Aorta (tissue), 5 donors: ENCODE measurements at places on chromosomes 2 and 18. TPM values are rescaled to one million over a fixed set of nuclear protein-coding genes. Genes with fewer than 3 reads are reported as not detected.

DNA sequence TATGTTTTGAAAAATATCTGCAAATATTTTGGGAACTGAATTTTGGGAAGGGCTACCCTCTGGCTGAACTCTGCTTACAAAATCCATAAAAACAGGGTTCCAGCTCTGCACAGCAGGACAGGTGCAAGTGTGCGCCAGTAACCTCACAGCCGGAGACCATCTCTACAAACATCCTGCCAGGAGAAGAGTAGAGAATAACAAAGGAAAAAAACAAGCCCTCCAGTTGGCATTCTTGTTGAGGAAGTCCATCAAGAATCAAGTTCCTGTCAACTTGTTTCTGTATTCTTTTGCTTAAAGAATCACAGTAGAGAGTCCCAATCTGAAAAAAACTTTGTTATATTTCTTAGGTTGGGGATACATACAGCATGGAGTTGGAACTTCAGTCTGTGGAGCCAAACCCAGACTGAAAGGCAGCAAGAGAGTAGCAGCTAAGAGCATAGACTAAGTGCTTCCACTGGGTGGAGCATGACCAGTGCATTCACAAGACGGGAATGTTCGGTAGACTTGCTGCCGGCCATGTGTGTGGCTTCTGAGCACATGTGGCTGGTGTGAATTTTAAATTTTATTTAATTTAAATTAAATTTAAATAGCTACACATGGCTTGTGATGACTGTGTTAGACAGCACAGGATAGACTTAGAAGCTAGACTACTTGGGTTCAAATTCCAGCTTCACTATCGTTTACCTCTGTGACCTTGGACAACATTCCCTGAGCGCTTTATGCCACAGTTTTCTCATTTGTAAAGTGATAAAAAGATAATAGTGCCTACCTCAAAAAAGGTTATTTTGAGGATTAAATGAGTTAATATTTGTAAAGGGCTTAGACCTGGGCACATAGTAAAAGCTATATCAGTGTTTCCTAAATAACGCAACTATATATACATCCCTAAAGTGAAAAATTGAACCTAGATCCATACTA lies 41.9 kb downstream of the SPTBN1 start:
- no peaks in the 10 kb centered on the region for H3K27me3 ChIP-seq
- no peak overlapping the region for H3K4me3 ChIP-seq
- no peaks in the 10 kb centered on the region for H3K4me1 ChIP-seq
- DNase-seq: no peak

DNA sequence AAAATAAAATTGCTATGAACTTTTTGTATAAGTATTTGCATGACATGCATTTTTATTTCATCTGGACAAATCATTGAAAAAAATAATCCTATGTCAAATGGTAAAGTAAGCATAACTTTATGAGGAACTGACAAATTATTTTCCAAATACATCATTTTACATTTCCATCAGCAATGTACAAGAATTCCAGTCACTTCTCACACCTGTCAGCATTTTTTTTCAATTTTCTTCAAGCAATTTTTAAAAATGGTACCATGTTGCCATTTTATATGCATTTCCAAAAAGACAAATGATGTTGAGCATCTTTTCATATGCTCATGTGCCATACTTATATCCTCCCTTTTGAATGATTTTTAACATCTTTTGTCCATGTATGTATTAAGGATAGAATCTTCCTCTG lies 961.7 kb upstream of the PIK3C3 start:
- DNase-seq: no peak
- no peaks in the 10 kb centered on the region for H3K4me1 ChIP-seq
- H3K4me3 ChIP-seq: no peak overlapping the region
- no peaks in the 10 kb centered on the region for H3K36me3 ChIP-seq
- no peak overlapping the region for H3K27ac ChIP-seq

- no peak for DNase-seq
- no peaks in the 10 kb centered on the region for H3K36me3 ChIP-seq
- no peak overlapping the region for H3K4me3 ChIP-seq
- no peak overlapping the region for H3K27ac ChIP-seq
Observed at GRCh38 chr2:118697781-118698180, 149.7 kb downstream of the EN1 start.

- no peak overlapping the region for H3K4me3 ChIP-seq
- no peak overlapping the region for H3K27ac ChIP-seq
- H3K4me1 ChIP-seq: no peaks in the 10 kb centered on the region
- H3K36me3 ChIP-seq: no peaks in the 10 kb centered on the region
- DNase-seq: peak; percentile 55
- H3K27me3 ChIP-seq: no peaks in the 10 kb centered on the region
Observed at GRCh38 chr18:8615397-8616027, 6.3 kb downstream of the RAB12 start.

DNA sequence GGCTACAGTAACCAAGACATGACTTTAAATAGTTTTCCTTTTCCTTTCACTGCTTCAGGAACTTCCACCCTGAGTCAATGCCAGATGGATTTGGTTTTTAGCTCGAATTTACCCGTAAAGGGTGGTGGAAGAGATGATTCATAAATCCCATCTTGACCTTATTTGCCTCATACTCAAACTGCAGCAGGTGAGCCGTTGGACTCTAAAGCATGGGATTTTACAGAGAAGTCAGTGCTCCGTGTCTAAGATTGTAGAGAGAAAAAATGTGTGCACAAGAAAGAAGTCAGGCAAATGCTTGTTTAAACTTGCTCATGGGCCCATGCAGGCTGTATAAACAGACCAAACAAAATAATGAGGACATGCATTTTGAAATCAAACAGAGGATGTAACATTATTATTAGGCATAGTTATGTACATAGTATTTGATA lies 369.7 kb upstream of the TRIB2 start:
- H3K4me3 ChIP-seq: no peak overlapping the region
- no peaks in the 10 kb centered on the region for H3K36me3 ChIP-seq
- no peaks in the 10 kb centered on the region for H3K27me3 ChIP-seq
- H3K27ac ChIP-seq: no peak overlapping the region
- H3K4me1 ChIP-seq: no peaks in the 10 kb centered on the region
- no peak for DNase-seq

DNA sequence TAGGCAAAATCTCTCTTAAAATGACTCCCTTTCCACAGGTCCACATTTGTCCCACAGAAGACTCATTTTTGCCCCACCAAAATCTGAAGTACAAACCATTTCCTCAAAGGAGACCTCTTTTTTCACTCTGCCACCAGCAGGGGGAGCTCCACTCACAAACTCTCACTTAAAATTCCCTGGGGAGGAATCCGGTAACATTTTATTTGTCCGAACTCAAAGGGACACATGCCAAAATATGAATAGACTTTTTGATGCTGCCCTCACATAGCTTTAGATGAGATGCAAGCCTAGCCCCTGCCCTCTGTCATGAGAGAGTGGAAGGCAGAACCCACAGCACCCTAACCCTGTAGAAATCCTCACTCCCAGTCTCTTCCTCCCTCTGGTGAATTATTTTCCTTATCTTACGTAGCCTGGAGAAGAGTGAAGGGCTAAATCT lies 57.1 kb downstream of the RMDN2 start:
- no peaks in the 10 kb centered on the region for H3K36me3 ChIP-seq
- peak overlapping the region; percentile 41 for H3K4me3 ChIP-seq
- H3K4me1 ChIP-seq: no peaks in the 10 kb centered on the region
- H3K27ac ChIP-seq: no peak overlapping the region

- no peak overlapping the region for H3K4me3 ChIP-seq
- no peaks in the 10 kb centered on the region for H3K4me1 ChIP-seq
- no peak for DNase-seq
- no peaks in the 10 kb centered on the region for H3K27me3 ChIP-seq
Observed at GRCh38 chr18:8749492-8749891, 44.1 kb downstream of the MTCL1 start.

DNA sequence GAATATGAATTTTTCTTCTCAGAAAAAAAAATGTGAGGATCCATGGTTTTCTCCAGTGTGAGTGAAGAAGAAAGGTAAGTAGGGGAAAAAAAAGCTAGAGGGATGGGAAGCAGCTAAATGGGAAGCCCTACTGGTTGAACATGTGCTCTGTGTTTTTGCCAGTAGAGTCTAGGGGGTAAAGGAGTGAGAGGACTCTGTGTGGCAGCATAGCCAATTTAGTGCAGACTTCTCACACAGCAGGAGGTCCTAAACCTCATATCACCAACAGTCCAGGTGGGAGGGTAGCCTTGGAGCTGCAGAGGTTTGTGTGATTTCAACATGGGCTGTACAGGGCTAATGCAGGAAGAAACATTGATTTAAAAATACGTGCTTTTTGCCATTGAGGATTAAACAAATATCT lies 334.5 kb upstream of the SPHKAP start:
- DNase-seq: no peak
- no peaks in the 10 kb centered on the region for H3K4me1 ChIP-seq
- H3K36me3 ChIP-seq: no peaks in the 10 kb centered on the region
- H3K27me3 ChIP-seq: no peaks in the 10 kb centered on the region
- H3K27ac ChIP-seq: no peak overlapping the region
- no peak overlapping the region for H3K4me3 ChIP-seq

- H3K36me3 ChIP-seq: no peaks in the 10 kb centered on the region
- no peak overlapping the region for H3K4me3 ChIP-seq
- no peaks in the 10 kb centered on the region for H3K4me1 ChIP-seq
- H3K27ac ChIP-seq: no peak overlapping the region
Observed at GRCh38 chr2:189818249-189819038, 34.2 kb downstream of the PMS1 start.

DNA sequence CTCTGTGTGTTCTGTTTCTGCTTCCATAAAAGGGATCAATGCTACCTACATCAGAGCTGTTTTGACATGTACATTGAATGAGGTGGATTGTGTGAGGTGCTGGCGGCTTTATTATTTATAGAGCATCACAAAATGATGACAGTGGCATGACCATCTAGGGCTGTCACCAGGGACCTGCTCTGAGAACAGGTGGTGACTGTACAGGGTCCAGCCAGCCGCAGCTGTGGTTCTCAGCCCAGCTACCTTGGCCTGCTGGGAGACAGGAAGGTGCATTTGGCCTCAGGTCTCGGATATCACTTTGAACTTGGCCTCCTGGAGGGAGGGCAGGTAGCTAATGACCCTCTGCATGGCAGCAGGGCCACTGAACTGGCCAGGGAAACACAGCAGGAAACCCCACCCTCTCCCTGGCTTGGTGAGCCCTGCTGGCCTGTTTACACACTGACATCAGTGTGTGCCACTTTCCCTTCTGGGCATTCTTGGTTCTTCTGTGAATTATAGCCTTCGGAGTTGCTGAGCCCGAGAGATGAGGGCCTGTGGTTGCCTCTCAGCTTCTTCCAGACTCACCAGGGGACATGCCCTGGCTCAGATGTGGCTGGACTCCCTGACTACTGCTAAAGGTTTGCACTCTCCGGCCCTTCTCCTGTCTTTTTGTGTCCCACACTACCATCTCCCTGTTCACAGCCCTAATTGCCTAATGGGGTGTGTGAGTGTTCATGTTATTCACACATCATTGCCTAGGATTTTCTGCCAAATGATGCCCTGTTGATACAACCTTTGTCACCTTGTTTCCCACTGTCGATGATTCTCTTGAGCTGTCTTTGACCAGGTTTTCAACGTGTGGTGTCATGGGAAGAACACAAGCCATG lies 109.2 kb upstream of the RAB12 start:
- H3K4me3 ChIP-seq: no peak overlapping the region
- no peaks in the 10 kb centered on the region for H3K4me1 ChIP-seq
- no peak for DNase-seq

DNA sequence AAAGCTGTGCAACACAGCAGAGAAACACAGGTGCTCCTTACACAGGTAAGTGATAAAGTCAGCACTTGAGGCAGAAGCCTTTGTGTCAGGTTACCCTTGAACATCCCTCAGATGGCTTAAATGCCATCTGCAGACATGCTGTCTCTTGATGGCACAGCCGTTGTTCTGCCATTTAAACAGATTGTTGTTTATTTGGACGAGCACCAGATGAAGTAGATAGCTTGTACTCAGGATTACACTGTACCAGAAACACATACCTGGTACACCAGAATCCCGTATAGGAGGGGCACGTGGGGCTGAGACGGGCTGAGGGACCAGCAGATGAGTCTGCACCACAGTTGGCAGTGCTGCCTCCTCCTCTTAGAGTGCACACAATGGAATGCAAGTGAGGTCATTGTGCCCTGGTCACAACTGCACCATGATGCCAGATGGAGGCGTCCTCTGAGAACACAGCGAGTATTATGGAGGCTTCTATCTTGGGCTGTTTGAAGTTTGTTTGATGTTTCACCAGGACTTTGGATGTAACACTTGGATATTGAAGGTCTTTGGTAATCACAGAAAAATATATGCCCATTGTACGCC lies 143.0 kb downstream of the TANC1 start:
- no peaks in the 10 kb centered on the region for H3K36me3 ChIP-seq
- no peak for DNase-seq
- H3K4me1 ChIP-seq: no peaks in the 10 kb centered on the region
- no peak overlapping the region for H3K4me3 ChIP-seq
- no peaks in the 10 kb centered on the region for H3K27me3 ChIP-seq
- H3K27ac ChIP-seq: no peak overlapping the region

- no peak overlapping the region for H3K4me3 ChIP-seq
- H3K4me1 ChIP-seq: no peaks in the 10 kb centered on the region
- H3K36me3 ChIP-seq: no peaks in the 10 kb centered on the region
Observed at GRCh38 chr2:221724631-221725203, 152.6 kb upstream of the EPHA4 start.

TM4SF20 gene
- not detected for total RNA-seq

TMEM169 gene
- 0.72 TPM for total RNA-seq

EML6 gene
- total RNA-seq: 2.6 TPM
